RPMI8226 (cell line): ENCODE measurements at places on chromosomes 2 and 18.

DNA sequence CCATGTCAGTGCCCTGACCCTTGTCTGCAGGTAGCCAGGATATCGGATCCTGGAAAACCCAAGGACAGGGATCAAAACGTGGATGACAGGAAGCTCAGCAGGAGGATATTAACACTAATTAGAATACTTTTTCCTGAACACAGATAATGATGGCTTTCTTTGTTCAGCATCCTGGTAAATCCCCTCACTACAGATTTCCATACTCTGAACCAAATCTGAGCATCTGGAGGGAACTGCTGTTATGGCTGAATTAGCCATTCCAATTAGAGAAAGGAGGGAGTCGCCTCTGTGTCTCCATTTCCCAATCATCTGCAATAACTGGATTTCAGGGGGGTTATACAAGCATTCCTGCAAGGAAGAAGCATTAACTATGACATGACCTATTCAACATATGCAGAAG, 24.4 kb downstream of the CXCR4 start:
- DNase-seq, result no peak

DNA sequence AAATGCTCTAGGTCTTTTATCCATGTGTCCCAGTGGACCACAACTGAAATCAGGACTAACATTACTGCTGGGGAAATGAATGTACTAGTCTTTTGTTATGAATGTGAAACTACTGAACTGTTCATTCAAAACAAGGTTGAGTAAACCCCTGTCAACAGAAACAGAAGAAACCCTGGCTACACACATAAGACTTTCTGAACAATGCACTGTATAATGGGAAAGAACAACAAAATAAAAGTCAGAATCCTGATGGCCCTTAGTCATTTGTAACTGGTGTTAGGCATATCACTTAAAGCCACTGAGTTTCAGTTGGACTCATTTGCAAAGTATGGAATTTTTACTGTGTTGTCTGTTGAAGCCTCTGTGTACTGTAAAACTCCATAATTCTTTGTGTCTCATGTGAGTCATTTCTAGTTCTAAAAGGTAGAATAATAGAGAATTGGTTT, 77.0 kb upstream of the UBXN4 start:
- no peak for DNase-seq

GRCh38 chr2:75574106-75574505, 13.4 kb upstream of the EVA1A start:
- no peak for DNase-seq

DNA sequence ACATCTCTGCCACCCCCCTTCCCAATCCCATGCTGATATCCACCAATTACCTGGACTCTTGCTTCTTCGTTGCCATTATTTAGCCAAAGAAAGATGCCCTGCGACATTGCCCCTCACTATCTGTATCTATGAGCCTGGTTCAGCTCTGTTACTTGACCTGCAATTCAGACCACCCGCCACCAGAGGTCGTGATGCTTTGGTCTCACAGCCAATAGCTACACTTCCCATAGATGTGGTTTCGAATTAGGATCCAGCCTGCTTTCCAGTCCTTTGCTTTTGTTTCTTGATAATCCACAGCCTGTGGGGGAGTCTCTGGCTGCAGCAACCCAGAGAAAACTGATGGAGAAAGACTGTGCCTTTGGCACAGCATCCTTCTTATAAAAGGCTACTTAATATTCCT, 239.4 kb downstream of the KLHL29 start:
- DNase-seq, result peak; percentile 49

DNA sequence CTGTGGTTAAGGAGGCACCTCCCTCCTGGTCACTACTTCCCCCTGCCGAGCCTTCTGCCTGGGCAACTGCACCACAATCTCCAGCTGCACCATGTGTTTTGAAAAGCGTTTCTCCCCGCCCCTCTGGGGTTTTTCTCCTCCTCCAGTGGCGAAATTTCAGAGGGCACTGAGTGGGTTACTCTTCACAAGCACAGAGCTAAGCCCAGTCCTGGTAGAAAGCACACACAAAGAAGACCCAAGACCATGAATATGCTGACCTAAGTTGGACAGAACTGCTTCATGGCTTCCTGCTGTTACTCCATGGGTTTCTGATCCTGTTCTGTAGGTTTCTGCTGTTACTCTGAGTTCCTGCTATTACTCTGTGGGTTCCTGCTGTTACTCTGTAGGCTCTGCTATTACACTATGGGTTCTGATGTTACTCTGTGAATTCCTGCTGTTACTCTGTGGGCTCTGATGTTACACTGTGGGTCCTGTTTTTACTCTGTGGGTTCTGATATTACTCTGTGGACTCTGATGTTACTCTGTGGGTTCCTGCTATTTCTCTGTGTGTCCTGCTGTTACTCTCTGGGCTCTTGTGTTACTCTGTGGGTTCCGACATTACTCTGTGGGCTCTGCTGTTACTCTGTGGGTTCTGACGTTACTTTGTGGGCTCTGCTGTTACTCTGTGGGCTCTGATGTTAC, 216.6 kb downstream of the RTP5 start:
- peak; percentile 90 for DNase-seq

- DNase-seq, result no peak
Measured at GRCh38 chr2:111189106-111189505, 68.4 kb downstream of the BCL2L11 start.

DNA sequence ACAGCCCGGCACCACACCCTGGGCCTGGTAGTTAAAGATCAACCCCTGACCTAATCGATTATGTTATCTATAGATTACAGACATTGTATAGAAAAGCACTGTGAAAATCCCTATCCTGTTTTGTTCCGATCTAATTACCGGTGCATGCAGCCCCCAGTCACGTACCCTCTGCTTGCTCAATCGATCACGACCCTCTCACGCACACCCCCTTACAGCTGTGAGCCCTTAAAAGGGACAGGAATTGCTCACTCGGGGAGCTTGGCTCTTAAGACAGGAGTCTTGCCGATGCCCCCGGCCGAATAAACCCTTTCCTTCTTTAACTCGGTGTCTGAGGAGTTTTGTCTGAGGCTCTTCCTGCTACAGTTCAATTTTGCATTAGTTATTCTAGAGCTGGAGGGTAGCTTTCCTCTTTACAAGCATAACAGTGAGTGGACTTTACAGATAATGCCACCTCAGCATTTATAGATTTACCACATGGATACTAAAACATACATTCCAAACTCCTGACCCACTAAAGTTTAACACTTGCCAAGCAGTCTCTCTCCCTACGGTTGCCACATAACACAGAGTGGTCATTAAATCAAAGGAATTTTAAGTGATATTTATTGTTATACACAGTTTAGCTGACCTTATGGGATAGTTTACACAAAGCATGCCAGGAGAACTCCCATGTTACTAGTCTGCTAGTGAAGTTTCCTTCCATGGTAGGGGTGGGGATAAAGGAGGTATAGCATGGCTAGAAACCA, 101.0 kb downstream of the EVA1A start:
- DNase-seq, result no peak

DNA sequence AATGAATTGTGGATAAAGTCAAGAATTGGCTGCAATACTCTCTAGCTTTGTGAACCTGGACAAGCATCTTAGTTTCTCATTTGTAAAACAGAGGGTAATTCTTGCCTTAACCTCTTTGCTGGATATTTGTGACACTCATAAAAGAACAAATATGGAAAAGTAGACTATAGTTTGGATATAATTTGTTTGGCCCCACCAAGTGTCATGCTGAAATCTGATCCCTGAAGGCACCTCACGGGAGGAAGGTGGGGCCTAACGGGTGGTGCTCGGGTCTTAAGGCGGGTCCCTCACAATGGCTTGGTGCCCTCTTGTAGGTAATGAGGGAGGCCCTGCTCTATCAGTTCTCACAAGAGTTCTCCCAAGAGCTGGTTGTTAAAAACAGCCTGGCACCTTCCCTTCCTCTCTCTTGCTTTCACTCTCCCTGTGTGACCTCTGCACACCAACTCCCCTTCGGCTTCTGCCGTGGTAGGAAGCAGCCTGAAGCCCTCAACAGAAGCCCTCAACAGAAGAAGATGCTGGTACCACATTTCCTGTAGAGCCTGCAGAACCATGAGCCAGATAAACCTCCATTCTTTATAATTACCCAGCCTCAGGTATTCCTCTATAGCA, 37.4 kb downstream of the ARL4C start:
- DNase-seq, result no peak

DNA sequence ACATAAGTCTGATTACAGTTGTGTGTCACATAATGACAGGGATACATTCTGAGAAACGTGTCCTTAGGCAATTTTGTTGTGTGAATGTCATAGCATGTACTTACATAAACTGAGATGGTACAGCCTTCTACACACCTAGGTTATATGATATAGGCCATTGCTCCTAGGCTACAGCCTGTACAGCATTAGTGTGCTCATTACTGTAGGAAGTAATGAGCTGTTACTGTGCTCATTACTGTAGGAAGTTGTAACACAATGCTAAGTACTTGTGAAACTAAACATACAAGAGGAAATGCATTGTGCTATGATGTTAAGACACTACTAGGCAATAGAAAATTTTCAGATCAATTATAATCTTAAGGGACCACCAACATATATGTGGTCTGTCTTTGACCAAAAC, 72.8 kb downstream of the UPP2 start:
- DNase-seq, result no peak

- peak; percentile 85 for DNase-seq
Measured at GRCh38 chr18:46152436-46152807, 48.2 kb downstream of the HAUS1 start.

- DNase-seq, result no peak
Measured at GRCh38 chr18:57331718-57332117, 20.6 kb upstream of the ST8SIA3 start.

- peak; percentile 98 for DNase-seq
Measured at GRCh38 chr2:203706403-203706802, at the start of gene CD28. Gene CD28, plus strand, starts transcription at chr2:203706639. Its CDS starts 58 bp downstream, at chr2:203706697.

DNA sequence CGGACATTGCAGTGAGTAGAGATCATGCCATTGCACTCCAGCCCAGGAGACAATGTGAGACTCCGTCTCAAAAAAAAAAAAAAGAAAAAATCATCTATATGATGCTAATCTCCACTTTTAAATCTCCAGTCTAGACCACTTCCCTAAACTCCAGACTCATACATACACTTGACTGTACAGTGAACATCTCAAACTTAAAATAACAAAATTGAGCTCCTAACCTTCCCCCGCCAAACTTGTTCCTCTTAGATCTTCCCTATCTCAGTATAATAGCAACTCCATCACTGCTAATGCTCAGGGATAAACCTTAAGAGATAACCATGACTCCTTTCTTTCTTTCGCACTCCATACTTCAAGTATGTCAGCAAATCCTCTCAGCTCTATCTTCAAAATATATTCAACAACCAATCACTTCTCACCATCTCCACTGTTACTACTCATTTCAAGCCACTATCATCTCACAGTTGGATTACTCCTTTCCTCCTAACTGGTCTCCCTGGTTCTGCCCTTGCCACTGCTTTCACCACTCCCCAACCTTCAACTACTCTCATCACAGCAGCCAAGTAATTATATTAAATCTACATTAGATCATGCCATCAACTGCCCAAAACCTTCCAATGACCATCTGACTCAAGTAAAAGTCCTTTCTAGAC, 12.0 kb downstream of the MEMO1 start:
- DNase-seq, result no peak

GRCh38 chr2:42967959-42968674, 175.7 kb upstream of the HAAO start:
- no peak for DNase-seq

DNA sequence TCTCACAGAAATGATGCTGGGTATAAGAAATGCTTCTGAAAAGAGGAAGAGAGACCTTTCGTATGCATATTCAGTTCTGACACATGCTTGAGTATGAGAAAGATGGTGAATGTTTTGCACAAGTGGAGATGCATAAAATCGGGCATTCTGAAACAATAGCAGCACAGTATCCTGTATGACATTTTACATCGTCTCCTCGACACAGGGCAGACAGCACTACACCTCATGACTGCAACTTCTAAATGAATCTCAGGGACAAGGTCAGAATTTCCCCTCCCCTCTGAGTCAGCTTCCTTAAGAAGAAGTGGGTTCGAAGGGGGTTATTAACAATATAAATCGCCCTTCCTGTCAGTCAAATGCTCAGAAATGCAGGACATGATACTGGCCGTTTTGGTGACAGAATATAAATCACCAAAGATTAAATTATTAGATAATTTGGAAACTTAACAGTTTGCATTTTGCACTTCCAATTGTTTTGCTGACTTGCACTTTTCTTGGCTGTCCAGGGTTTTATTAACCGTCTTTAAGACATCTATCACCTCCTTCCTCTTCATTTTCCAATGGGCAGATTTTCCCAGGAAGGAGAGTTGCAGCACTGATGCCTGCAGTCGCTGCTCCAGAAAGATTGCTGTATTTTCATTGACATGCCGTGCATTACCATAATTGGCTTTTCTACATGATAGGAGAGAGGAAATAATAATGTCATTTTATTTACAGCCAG, 57.2 kb downstream of the TSHZ1 start:
- no peak for DNase-seq

GRCh38 chr18:69817335-69817940, 130.2 kb downstream of the CD226 start:
- DNase-seq, result no peak

GRCh38 chr2:11625671-11626070, 44.3 kb downstream of the NTSR2 start:
- no peak for DNase-seq
